HL-60 (cell line): ENCODE measurements at places on chromosomes 3 and 15.

DNA sequence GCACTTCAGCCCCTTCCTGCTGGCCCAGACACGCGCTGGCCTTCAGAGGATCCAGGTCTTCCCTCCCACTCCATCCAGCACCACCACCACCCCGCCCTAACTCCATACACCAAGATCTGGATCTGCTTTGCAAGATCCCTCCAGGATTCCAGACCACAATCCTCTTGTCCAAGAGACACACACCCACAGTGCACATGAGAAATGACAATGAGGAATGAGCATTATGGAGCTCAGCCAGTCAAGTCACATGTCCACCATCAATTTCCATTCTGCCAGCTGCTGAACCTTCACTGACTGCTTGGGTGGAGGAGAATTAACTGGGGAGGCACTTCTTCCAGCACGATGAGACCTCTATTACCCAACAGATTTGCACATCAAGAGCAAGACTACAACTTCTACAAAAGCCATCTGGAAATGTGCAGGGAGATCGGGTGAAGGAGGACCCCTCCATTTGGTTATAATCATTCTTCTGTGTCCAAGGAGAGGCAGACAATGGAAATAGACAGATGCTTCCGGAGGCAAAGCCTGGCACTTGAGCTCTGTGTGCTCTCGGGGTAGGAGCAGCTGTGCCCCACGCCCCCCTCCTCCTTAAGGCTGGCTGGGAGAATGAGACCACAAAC is 12.3 kb upstream of the SPATA12 start:
- no peak for DNase-seq

GRCh38 chr15:21261396-21261964 is 178.8 kb downstream of the POTEB3 start:
- no peak for DNase-seq

DNA sequence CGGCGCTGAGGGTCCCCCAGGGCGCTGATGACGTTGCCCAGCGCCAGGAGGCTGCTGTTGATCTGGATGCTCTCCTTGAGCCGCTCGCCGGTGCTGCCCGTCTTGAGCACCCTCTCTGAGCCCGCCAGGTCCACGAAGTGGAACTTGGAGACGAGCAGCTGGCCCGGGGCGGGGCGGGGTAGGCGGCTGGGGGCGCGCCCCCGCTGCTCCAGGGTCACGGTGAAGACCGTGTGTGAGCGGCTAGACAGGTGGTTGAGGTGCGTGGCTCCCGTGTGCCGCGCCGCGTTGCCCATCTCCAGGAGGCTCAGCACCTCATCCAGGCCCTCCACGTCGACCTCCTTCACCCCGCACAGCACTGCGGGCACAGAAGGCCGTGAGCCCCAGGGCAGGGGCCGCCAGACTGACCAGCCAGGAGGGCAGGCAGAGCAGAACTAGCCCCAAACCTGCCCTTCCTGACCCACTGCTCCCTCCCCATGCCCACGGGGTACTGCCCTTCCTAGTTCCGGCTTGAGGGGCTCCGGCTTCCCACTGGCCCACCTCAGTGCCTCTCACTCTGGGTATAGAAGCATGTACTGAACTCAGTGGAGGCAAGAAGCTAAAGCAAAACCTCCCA is 6.1 kb downstream of the KIF7 start:
- no peak for DNase-seq

- DNase-seq: no peak
Observed at GRCh38 chr3:124504332-124505059, 225.8 kb upstream of the UMPS start.

DNA sequence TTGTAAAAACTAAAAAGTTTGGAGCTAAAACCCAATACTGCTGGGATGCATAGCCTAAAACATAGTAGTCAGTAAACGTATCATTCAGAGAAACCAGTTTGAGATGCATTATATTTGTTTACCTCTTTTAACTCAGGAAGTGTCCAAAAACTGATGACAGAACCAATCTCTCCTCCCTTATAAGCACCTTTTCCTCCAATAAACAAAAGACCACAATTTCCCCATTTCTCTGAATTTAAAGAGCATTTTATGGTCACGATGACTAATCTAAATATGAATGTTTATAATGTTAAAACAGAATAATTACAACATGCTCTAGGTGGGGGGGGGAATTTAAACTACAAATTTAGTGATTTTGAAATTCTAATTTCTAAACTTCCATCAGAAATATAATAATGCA is 58.5 kb downstream of the CEP63 start:
- DNase-seq: no peak
